C1 segment of cervical spinal cord (tissue), 14 donors: ENCODE measurements at places on chromosomes 5 and 9.

DNA sequence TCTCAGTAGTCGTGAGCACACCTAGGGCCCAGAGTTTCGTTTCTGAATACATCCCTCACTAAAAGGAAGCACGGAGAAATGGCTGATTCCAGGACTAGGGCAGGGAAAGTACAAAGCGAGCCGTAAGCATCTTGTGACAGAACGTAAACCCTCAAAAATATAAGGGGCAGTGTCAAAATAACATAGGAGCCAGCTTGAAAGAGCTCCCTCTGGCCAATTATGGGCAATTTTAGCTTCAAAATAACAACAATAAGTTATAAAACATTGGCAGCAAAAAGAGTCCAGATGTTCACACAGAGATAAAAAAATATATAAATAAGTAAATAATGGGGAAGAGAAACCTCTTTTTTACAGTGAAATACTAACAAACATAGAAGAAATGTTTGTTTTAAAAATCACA lies 18.5 kb upstream of the GLIS3 start:
- no peak for DNase-seq

DNA sequence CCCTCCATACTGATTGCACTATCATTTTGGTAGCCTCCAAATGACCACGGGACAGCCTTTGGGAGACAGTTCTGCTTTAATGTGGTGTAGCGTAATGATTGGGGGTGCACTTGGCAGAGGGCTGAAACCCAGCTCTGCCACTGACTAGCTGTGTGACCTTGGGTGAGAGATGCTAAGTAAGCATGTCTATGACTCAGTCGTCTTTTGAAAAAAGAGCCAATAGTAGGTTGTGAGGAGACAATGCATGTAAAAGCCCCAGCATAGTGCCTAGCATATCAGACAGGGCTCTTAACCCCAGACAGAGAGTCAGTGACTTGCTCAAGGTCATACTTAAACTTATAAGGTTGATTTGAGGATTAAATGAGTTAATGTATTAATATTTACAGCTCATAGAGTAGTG lies 18.0 kb upstream of the CXCL14 start:
- DNase-seq: no peak

GRCh38 chr5:1381370-1382247 lies 36.7 kb upstream of the CLPTM1L start:
- no peak for DNase-seq

DNA sequence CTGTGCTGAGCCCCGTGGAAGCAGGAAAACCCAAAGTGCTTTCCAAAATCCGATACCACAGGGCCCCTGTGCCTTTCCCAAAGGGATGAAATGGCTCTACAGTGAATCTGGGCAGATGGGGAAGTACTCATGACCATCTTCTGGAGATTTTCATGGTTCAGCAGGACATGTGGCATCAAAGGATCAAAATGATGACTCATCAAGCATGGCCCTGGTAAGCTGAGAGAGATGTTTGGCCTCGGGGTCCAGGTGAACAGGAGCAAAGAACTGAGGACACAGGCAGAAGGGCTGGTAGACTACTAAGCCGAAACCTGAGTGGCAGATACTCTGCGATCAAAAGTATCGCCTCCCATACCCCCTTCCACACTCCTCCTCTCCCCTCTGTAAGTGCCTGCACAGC lies 160.0 kb upstream of the EFNA5 start:
- DNase-seq: no peak

DNA sequence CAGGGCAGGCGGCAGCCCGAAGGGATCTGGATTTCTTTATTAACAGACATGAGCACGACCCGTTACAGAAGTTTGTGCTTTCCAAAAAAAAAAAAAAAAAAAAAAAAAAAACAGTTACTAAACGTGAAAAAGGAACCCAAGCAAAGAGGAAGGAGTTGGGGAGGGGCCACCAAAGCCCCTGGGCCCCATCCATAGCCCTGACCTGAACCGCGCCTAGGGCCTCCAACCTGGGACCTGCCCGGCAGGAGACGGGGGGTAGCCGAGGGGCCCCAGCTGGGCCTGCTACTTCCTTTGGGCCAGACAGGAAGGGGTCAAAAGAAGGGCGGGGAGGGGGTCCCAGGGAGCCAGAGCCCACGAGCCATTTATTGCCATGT lies 10.0 kb downstream of the PRR7 start:
- no peak for DNase-seq
